ENCODE measurements at places on chromosomes 5 and 9.

DNA sequence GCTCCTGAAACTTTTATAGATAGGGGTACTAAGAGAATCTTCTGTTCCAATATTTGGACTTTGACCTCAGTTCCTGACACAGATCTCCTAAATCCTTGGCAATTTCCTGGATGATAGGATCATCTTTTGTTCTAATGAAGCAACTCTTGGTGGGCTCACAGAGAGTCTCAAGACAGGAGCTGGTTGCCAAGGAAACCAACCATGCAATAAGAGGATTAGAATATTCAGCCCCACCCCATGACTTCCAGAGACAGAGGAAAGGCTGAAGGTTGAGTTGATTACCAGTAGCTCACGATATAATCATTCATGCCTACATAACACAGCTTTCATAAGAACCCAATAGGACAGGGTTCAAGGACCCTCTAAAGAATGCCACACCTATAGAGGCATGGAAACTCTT lies 2050.2 kb upstream of the CDH6 start:
- DNase-seq, result no peak

- no peak for DNase-seq
These were observed 13.7 kb upstream of the FOCAD start for GRCh38 chr9:20670395-20670794.

- no peak for DNase-seq
These were observed 19.7 kb downstream of the ADRA1B start for GRCh38 chr5:159935946-159936345.

- no peak for DNase-seq
These were observed 133.6 kb upstream of the IER5L start for GRCh38 chr9:129311643-129312042.

GRCh38 chr9:125397736-125398135 lies 136.1 kb downstream of the GAPVD1 start:
- no peak for DNase-seq

DNA sequence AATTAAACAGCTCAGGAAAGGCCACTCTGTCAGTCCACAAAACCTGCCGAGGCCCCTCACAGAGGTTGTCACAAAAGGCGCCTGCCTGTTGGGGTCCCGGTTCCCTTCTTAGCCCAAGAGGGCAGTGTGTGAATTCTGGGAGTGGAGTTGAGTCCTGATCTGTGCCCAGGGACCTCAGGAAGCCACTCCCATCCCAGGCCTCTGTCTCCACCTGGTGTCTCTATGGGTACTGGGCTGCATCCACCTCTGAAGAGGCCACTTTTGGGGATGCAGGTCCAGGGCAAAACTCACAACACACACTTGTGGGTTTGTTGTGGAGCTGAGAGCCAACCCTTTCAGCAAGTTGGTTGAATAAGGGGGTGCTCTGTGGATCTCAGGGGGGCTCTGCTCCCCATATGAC lies 74.3 kb upstream of the STXBP1 start:
- DNase-seq, result no peak

GRCh38 chr9:125580701-125581286 lies 126.2 kb downstream of the MAPKAP1 start:
- no peak for DNase-seq

GRCh38 chr5:17893026-17893635 lies 258.9 kb downstream of the TAF11L14 start:
- no peak for DNase-seq

- DNase-seq, result no peak
These were observed 8.0 kb upstream of the TLR4 start for GRCh38 chr9:117696154-117696553.

GRCh38 chr5:1211701-1212100 lies 10.3 kb downstream of the SLC6A19 start:
- DNase-seq, result no peak

DNA sequence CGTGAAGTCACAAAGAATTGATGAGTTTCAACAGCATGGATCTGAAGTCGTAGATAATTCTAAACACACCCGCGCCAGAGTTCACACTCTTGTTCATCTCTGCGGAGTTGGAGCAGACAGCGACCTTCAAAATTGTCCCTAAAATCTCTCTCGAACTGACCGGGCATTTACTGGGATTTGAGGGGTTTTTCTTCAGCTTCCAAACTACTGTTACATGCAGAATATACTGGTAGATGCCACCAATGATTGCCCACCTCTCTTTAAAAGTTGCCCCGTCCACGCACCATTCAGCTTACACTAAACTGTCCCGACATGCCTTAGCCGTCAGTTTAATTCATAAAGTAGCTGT lies 5.2 kb upstream of the ISL1 start:
- no peak for DNase-seq

GRCh38 chr9:79470954-79471353 lies 100.8 kb upstream of the TLE4 start:
- DNase-seq, result no peak

DNA sequence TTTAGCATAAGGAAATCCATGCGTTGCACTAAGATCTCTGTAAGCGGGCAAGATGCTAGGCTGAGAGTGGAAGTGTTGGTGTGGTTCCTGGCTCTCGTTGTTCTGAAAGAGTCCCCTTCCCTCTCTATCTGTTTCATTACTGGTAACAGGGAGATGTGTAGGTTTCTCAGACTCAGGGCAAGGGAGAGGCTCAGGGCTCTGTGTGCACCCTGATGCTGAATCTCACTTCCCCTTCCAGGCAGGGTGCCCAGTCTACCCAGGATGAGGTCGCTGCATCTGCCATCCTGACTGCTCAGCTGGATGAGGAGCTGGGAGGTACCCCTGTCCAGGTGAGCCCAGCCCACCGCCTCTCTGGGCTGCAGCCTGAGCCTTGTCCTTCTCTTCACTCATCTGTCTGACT lies 45.7 kb downstream of the STOM start:
- no peak for DNase-seq

- DNase-seq, result no peak
These were observed 41.8 kb downstream of the CSF2 start for GRCh38 chr5:132115375-132115774.

- DNase-seq, result no peak
These were observed 665.7 kb downstream of the DNAH5 start for GRCh38 chr5:13278811-13279210.

GRCh38 chr9:110016340-110016739 lies 191.6 kb downstream of the C9orf152 start:
- DNase-seq, result no peak

- DNase-seq, result no peak
These were observed 54.3 kb downstream of the NR6A1 start for GRCh38 chr9:124716808-124717207.

GRCh38 chr5:136145030-136145429 lies 12.4 kb downstream of the SMAD5 start:
- DNase-seq, result no peak
